ENCODE measurements at places on chromosomes 2 and 18.

DNA sequence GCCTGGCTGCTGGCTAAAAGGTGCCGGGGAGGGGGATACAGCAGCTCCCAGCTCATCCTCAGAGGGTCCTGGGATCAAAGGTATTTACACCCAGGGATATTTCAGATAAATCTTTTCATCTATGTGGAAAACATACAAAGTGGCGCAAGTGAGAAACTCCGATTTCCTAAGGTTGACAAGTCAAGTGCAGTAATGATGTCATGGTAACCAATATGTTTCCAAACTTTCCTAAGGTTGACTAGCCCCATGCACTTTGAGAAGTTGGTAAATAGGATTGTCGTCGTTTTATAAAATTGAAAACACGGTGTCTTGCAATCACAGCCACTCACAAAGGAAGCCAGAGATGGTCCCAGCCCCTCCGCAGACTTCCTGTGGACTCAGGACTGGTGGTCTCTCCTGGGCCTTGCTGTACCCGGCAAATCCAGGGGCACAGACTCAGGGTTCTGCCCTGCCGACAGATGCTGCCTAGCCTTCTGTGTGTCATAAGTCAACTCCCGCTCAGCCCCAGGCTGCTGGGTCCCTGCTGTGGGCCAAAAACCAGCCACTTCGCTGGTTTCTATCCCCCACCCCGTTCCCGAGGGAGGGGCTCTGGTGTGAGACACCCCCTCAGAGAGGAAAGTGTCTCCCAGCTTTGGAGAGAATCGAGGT, 111.2 kb upstream of the PPP1CB start:
- no peak for DNase-seq

DNA sequence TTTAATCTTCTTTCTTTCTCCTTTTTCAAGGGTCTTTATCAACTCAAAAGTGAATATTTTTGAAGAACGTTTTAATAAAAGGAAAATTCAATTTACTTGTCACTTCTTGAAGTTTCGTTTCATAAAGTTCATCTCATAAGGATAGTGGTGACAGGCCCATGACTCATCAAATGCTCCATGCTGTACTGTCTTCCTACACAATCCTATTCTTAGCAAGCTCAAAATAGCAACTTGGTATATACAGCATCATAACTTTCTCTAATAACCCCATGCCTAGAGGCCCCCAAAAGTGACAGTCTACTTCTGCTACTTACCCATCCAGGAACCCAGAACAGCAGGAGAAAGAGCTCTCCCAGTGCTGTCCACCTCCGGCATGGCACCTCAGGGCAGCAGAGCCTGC, 7.7 kb downstream of the FBXO15 start:
- peak; percentile 7 for DNase-seq

DNA sequence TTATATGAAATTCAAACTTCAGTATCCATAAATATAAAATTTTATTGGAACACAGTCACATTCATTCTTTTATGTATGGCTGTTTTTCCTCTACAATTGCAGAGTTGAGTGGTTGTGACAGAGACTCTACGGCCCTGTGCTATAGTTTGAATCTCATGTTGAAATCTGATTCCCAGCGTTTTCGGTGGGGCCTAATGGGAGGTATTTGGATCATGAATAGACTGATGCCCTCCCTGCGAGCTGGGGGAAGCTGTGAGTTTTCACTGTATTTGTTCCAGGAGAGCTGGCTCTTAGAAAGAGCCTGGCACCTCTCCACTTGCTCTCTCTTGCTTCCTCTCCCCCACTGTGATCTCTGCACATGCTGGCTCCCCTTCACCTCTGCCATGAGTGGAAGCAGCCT, 1.7 kb downstream of the PFN4 start:
- DNase-seq = no peak

DNA sequence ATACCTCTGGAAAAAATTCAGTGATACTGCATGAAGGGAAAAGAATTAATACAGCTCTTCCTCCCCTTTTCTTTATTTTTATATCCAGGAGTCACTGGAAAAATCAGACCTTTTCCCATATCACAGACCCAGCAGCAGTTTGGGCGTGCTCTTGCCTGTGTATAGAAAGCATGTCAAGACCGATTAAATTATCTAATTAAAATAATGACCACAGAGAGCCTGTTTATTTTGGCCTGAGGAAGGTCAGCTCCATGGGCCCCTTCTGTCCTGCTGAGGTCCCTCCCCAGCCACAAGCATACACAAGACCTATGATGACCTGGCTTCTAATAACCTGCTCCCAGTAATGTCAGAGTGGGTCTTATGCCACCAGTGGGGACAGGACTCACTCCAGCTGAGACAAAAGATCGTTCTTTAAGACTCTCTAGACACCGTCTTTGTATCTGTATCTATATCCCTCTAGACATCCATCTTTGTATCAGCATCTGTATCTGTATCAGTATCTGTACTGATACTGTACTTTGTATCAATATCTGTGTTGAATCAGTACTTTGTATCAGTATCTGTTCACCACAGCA, 147.8 kb downstream of the VAPA start:
- no peak for DNase-seq

GRCh38 chr2:204950695-204951346, 405.5 kb downstream of the PARD3B start:
- DNase-seq = peak; percentile 20

- DNase-seq = no peak
Measured at GRCh38 chr2:218961229-218961628, 1.8 kb downstream of the CDK5R2 start.

- DNase-seq = no peak
Measured at GRCh38 chr2:161982548-161983330, 91.3 kb downstream of the DPP4 start.

- DNase-seq = peak; percentile 99
Measured at GRCh38 chr2:207238831-207239701, 73.3 kb upstream of the KLF7 start.

GRCh38 chr2:70132244-70133126, 45.2 kb downstream of the PCBP1 start:
- peak; percentile 28 for DNase-seq

DNA sequence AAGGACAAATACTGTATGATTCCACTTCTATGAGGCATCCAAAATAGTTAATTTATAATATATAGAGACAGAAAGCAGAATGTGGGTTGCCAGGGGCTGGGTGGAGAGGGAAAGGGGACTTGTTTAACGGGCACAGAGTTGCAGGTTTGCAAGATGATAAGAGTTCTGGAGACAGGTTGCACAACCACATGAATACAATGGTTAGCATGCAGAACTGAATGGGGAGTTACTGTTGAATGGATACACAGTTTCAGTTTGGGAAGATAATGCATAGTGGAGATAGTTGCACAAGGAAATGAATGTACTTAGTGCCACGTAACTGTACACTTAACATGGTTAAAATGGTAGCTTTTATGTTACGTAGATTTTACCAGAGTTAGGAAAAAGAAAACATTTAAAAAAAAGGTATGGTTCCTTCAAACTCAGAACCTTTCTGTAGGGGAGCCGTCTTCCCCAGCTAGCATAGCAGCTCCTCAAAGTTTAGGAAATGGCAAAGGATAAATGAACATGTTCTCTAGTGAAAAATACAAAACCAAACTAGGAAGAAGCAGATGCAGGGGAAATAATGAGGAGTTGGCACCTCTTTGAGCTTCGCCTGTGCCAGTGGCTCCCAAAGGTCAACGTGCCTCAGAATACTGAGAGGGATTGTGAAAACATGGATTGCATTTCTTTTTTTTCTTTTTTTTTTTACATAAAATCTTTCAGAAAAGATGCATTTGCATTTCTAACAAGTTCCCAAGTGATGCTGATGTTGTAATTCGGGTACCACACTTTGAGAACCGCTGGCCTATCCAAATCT, 95.2 kb downstream of the ZCCHC2 start:
- DNase-seq = no peak

DNA sequence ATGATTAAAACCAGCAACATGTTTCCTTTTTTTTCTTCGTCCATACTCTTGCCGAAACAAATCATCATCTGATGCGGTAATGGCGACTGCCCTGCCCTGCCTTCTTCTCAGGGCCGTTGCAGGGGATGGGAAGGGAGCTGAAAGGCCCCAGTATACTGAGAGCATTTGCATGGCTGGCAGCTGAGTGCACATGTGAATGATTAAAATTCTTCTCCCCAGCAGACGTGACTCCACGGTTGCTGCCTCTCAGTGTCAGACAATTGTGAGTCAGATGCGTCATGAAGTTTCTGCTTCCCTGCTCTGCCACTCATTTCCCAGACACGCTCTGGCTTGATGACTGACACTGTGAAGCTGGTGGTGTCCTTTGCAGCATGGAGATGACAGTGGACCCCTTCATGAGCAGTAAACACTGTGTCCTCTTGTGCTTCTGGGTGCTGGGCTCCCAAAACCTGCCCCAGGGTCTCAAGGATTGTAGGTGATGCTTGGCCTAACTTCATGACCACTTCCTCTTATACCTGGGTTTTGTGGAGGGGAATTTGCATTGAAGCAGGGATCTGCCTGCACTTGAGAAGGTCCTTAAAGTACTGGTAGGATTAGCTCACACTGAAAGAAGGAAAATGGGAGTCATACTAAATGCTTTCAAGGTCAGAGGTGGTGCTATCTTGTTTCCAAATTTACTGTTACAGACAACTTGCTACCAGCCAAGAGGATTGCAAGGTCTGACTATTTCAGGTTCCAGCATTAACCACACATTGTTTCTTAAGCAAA, 222.5 kb upstream of the COPS8 start:
- peak; percentile 94 for DNase-seq

DNA sequence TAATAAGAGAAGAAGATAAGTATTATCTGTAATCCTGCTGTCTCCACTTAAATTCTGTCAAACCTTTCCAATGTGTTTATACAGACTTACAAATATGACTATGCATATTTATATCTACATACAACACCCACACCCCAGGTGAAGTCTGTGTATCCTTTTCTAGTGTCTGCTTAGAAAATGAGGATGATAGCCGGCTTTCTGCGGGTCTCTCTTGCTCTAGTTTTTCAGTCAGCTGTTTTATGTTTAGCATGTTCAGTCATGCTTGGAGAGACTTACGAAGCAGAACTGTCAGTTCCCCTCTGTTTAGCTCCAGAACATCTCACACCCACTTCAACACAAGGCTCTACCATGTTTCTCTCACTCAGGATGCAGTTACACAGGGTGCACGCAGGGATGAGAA, 137.3 kb upstream of the NFATC1 start:
- DNase-seq = no peak

DNA sequence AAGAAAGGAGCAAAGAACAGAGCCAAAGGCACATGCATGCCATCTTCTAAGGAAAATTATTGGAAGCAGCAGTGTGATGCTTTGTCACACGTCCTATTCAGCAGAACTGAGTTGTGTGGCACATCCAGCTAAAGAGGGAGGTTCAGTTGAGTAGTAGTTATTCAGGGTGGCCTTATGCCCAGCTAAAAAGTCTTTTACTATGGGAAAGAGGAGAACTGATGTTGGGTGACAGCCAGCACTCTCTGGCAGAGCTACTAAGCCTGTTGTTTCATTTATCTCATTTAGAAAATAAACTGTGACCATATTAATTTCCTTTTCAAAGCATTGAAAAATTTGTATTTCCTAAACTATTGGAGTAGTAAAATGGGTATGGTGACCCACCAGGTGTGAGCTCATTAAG, 18.5 kb downstream of the ITGA6 start:
- no peak for DNase-seq

- no peak for DNase-seq
Measured at GRCh38 chr18:4450065-4450658, 4.9 kb downstream of the DLGAP1 start.

DNA sequence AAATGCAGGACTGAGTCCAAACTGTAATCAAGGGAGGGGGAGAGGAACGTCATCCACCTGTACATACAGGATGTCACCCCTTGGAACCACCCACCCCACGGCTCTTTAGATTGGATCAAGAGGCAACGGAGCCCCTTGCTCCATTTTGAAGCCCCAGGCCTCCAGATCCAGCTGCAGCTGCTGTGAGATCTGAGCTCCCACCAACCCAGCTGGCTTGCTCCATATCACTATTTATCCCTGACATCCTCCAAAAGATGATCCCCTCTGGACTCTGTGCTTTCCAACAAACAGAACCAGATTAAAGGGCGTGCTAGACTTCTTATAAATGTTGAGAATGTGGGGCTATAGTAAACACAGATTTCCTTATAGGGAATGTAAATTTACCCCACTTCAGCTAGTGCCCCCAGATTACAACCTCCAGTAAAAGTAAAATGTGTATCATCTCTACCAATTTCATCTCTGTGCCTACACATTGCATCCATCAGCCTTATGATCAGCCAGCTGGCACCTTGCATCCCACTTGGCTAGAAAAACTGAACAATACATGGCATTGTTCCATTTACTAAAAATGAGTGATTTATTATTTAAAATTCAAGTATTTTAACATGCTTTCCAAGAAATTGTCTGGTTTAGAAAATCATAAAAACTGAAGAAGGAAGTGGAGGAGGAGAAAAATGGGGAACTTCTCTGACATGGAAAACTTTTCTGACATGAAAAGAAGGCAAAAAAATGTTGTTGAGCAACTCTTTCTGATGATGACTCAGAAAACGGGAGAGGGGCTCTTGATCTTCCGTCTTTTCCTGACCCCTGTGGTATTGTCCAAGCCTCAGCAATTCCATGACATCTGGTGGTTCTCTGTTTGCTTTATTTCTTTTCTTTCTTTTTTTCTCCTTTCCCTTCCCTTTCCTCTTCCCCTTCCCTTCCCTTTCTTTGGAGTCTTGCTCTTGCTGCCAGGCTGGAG, 262.6 kb upstream of the THUMPD2 start:
- no peak for DNase-seq

GRCh38 chr2:21008014-21008789, 35.7 kb downstream of the APOB start:
- DNase-seq = no peak

GRCh38 chr2:96534141-96534540, 2.4 kb upstream of the ARID5A start:
- no peak for DNase-seq

- DNase-seq = no peak
Measured at GRCh38 chr2:98772536-98772935, 41.6 kb upstream of the MGAT4A start.

- DNase-seq = peak; percentile 68
Measured at GRCh38 chr2:46855805-46856204, 59.8 kb downstream of the MCFD2 start.

DNA sequence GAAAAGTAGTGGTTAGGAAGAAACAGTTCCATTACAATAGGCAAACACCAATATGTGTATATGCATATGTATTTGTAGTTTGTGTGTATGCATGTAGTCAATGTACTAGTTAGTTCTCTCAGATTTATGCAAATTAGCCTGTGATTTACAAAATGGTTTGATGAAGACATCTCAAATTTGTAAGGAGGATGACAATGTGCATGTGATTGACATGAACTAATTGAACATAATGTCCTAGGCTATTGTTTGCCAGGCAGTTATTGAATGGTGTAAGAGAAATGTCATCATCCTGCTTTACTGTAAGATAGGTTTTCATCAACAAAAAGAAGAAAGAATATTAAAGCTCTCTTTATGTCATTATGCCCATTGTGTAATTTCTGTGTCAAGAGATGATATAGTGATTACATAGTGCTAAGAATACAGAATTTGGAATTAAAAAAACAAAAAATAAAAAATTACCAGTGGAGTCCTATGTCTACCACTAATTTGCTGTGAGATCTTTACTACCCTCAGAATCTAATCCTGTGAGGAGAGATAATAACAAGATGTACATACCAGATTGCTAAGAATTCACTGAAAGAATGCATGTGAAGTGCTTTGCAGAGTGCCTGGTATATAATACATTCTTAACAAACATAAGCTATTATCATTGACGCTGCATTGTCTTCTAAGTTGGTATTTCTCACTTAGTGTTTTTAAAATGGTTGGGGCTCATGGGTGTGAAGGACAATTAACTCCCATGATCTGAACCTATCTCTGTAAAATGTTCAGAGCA, 258.0 kb downstream of the CPS1 start:
- no peak for DNase-seq

GRCh38 chr18:37266290-37266689, 299.3 kb downstream of the CELF4 start:
- DNase-seq = no peak

GRCh38 chr2:73896362-73897239, 3.8 kb downstream of the ACTG2 start:
- peak; percentile 73 for DNase-seq
